NCI-H526 (cell line): ENCODE measurements at places on chromosomes 7 and 10.

GRCh38 chr7:137992104-137992549 is 9.8 kb downstream of the CREB3L2 start:
- DNase-seq, result no peak

GRCh38 chr7:81791568-81792518 is 22.0 kb upstream of the HGF start:
- no peak for DNase-seq

GRCh38 chr10:116774728-116775151 is 32.4 kb upstream of the HSPA12A start:
- DNase-seq, result no peak

DNA sequence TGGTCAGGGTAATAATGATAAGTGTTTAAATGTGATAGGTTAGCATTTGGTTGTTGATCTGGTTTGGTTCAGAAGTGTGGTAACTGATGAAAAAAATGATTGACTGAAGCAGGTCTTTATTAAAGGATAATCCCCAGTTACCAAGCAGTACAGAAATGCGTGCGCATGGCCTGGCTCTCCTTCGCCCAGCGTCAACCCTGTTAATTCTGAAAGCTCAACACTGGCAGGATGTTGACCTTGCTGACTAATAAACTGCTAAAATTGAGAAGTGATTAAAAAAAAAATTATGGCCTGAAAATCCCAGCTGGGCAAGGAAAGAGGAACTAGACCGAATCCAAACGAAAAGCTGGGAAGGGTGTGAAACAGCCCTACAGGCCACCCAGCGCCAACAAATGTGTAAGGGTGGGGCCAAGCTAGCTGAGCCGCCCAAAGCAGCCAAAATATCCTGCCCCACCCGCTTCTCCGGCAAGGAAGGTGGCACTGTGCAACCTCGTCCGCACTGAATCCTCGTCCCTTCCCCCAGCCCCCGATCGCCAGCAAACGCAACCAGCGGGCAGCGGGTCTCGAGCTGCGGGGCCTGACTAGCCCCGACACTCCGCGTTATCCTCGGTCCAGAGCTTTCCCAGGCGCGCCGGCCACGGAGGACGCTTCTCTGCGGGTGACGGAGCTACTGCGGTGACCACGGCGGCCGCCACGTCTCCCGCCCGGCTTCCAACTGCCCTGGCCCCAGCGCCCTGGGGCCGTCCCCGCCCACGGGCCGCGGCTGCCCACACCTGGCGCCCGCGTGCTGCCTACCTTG is 561 bp downstream of the SHTN1 start:
- DNase-seq, result no peak

GRCh38 chr7:35379481-35379880 is 125.6 kb upstream of the TBX20 start:
- DNase-seq, result no peak
